ENCODE measurements at places on chromosomes 13 and 19.

GRCh38 chr13:98458431-98458830, 118.5 kb downstream of the STK24 start:
- DNase-seq: no peak

DNA sequence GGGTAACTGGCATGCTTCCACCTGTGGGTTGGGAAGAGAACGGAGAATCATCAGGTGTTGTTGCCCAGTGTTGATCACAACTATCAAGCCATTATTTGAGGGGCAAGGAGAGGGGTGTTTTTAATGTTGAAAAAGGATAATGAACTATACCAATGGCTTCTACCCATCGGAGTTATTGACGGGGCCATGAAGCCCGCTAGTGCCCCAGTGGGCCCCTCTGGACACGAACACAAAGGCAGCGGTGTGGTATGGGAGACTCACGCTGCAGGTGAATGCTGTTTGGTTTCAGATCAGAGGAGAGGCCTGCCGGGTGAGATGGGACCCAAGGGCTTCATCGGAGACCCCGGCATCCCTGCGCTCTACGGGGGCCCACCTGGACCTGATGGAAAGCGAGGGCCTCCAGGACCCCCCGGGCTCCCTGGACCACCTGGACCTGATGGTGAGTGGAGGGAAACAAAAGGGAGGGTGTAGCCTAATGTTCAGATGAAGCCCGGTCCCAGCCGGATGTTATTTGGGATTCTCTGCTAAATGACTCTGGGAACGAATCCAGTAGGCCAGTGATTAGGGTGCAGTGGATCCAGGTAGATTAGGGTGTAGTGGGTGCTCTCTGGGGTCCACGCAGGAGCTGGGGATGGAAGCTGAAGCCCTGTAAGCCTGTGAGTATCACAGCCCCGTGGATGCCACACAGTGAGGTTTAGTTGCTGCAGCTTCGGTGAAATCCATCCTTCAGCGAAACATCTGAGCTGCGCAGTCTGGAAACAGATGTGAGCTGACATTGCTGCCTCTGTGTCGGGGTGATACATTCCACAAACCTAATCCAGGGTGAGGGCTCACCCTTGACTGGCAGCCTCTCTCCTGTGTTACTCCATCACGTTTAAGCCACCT, 111.3 kb downstream of the RAB20 start:
- DNase-seq: no peak

DNA sequence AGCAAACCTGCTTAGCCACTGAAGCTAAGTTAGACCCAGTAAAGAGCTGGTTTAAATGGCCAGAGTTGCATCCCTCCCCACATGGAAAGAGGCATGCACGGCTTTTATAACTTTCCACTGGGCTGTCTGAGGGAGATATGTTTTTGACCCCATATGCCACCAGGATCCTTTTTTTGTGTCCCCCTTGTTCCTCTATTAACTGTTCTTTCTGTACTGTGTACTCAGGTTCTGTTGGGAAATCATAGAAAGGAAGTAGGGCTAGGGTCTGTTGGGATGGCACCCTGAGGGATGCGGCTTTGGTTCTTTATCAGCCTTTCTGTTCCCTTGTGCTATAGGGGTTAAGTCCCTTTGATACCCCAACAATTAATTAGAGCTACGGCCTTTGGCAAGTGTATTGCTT, 12.2 kb upstream of the TM9SF2 start:
- DNase-seq: no peak

GRCh38 chr13:112034231-112034630, 32.7 kb upstream of the SOX1 start:
- no peak for DNase-seq

GRCh38 chr19:38375748-38376147, 1.4 kb downstream of the PSMD8 start:
- no peak for DNase-seq

GRCh38 chr19:56972291-56972841, 131.8 kb upstream of the PEG3 start:
- no peak for DNase-seq

DNA sequence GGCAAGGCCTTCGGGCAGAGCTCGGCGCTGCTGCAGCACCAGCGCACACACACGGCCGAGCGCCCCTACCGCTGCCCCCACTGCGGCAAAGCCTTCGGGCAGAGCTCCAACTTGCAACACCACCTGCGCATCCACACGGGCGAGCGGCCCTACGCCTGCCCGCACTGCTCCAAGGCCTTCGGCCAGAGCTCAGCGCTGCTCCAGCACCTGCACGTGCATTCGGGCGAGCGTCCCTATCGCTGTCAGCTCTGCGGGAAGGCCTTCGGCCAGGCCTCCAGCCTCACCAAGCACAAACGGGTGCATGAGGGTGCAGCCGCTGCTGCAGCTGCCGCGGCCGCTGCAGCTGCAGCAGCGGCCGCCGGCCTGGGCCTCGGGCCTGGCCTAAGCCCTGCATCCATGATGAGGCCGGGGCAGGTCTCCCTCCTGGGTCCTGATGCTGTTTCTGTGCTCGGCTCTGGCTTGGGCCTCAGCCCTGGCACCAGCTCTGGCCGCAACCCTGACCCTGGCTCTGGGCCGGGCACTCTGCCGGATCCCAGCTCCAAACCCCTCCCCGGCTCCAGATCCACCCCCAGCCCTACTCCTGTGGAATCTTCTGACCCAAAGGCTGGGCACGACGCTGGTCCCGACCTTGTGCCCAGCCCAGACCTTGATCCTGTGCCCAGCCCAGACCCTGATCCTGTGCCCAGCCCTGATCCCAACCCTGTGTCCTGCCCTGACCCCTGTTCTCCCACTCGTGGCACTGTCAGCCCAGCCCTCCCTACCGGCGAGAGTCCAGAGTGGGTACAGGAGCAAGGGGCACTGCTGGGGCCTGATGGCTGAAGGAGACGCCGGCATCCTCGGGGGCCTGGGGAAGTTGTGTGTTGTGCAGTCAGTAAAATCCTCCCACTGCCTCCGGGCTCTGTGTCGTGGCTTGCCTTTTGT, 2.0 kb upstream of the MCOLN1 start:
- DNase-seq: no peak

DNA sequence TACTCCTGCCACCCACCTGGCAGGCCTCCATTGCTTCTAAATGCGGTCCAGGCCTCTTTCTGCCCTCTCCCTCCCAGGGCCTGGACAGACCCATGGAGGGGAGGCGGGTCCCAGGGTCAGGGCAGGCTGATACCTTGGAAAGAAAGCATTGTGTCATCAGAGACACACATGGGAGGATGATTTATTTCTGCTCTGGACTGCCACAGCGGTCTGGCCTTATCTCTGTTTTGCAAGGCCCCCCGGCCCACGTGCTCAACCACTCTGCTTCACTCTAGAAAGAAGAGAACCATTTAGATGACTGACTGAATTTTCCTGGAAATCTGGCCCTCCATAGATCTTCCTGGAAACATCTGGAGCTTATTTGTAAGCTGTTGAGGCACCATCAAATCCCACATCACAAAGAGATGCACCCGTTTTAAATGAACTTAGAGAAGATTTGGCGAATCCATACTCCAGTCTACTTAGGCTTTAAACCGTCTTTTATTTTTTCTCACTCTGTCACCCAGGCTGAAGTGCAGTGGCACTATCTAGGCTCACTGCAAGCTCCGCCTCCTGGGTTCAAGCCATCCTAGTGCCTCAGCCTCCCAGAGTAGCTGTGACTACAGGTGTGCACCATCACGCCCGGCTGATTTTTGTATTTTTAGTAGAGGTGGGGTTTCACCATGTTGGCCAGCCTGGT, 48.3 kb upstream of the URI1 start:
- DNase-seq: peak; percentile 91

DNA sequence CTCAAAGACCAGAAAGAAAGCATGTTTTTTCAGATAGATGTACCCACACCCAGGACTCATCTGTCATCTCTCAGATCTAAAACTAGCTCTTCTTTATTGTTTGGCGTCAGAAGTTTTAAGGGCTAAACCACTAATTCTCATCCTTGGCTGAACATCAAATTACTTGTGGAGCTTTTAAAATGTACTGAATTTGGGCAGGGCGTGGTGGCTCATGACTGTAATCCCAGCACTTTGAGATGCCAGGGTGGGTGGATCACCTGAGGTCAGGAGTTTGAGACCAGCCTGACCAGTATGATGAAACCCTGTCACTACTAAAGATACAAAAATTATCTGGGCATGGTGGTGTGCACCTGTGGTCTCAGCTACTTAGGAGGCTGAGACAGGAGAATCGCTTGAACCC, 47.4 kb downstream of the RCBTB2 start:
- no peak for DNase-seq

DNA sequence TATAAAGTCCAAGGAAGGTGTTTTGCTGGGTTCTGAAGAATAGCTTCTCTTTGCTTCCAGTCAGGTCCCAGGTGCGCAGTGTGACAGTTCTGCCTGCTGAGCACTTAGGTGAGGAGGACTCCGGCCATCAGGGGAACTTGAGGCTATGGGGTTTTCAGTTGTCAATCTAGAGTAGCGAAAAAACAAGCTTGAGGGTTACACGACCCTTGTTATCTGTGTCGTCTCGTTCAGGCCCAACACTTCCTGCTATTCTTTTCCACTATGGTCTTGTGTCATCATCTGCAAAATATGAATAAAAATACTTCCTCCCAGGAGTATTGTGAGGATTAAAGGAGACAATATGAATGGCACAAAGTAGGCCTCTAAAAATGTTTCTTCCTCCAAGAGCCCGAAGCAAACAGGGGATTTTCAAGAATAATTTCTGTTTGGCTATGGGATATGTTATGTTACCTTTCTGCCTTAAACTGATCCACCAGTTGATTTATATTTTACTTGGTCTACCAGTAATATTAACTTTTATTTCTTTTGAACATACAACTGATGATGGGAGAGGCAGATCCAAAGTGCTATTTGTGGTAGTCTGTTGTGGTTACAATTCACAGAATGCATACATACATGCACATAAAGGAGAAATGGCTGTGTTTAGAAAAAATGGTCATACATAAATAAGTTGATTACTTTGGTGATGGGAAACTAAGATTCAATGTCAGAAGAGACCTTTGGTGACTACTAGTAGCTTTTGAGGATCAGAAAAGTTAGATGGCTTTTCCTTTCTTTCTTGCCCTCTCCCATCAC, 40.5 kb upstream of the RCBTB2 start:
- DNase-seq: peak; percentile 58

DNA sequence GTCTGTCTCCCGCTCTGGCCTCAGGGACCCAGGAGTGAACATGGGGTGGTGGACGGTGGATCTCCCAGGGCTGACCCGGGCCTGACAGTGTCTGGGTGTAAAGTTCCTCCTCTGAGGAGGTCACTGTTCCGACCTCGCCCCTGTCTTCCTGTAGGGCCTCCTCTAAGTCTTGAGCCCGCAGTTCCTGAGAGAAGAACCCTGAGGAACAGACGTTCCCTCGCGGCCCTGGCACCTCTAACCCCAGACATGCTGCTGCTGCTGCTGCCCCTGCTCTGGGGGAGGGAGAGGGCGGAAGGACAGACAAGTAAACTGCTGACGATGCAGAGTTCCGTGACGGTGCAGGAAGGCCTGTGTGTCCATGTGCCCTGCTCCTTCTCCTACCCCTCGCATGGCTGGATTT, at the start of gene SIGLEC9:
Gene SIGLEC9 (plus strand): TSS at position 178 of the 400 bp plus-strand sequence. CDS start 69 bp downstream, at position 247.
- no peak for DNase-seq

- DNase-seq: no peak
Measured at GRCh38 chr19:15431396-15432017, 12.7 kb upstream of the AKAP8L start.

- DNase-seq: peak; percentile 6
Measured at GRCh38 chr13:86608701-86609100, 809.5 kb upstream of the SLITRK6 start.

- DNase-seq: no peak
Measured at GRCh38 chr19:37991841-37992248, 84.8 kb downstream of the SIPA1L3 start.
